ENCODE measurements at places on chromosomes 6 and 20.

- no peak for DNase-seq
Observed at GRCh38 chr6:122075084-122075838, 324.2 kb upstream of the HSF2 start.

GRCh38 chr20:36128463-36129159 is 25.9 kb upstream of the EPB41L1 start:
- DNase-seq: no peak

DNA sequence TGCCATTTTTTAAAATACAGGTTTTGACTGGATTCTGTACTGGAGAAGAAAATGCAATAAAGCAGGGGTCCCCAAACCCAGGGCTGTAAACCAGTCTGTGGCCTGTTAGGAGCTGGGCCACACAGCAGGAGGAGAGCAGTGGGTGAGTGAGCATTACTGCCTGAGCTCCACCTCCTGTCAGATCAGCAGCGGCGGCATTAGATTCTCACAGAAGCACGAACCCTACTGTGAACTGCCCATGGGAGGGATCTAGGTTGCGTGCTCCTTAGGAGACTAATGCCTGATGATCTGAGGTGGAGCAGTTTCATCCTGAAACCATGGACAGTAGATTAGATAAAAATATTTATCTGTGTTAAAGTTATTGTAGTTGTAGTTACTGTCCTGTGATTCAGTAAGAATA is 21.1 kb upstream of the FBXO9 start:
- DNase-seq: no peak

- no peak for DNase-seq
Observed at GRCh38 chr20:9628589-9628988, 114.2 kb downstream of the LAMP5 start.

DNA sequence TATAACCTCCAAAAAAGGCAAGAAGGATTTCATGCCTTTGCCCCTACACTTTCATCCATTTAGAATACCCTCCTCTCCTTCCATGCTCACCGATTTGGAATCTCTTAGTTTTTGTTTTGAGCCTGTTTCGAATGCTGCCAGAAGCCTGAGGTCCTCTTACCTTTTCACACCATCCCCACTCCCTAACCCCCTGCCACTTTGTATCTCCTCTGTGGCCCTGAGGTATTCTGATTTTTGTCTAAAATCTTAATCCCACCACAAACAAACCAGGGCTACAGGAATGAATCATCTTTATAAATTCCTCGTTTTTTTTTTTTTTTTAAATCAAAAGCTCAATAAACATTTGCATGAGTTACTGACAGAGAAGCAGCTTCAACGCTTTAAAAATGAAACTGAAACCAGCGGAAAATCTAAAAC is 1.6 kb upstream of the RPS12 start:
- no peak for DNase-seq

DNA sequence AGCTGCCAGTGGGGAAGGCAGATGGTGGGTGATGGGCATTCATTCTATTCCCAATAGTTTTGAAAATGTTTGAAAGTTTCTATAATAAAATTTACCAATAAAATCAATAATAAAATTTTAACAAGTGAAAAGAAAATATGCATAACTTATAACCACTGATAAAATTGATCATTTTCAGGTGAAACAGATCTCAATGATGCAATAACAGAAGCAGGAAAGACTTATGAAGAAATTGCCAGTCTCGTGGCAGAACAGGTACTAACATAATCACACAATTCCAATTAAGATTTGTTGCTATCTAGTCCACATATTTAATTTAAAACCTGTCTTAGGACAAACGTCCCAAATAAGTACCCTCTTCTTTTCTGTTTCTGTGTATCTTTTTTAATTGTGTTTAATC is 45.9 kb upstream of the SYNJ2 start:
- no peak for DNase-seq

DNA sequence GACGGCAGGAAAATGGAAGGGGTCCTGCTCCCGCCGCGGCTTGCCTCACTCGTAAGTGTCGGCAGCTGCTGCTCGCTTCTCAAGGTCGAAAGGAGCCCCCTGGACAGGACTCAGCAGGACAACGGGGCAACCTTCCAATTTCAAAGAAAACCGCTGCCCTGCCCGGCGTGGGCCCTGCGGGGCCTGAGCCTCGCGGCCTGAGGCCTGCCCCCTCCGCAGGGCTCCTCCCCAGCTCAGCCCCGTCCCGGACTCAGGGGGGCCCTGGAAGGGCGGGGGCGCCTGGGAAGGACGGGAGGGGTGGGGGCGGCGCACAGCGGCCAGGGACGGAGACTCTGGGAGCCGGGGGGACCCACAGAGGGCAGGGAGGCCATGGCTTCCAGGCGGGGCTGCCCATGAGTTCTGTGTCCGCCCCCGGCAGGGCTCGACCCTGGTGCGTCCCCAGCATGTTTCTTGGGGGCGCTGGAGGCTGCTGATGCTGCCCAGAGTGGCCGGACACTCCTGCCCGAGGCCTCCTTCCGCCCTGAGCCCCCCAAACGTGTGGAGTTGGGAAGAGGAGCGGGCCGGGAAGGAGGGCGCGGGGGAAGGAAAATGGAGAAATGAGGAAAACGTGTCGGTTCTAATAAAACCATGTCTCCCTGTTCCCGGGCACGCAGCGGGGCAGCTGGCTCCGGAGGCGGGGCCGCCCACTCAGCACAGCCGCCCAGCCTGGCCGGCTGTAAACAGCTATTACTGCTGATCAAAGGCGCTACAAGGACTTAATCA is 114.6 kb downstream of the DLL1 start:
- DNase-seq: no peak

DNA sequence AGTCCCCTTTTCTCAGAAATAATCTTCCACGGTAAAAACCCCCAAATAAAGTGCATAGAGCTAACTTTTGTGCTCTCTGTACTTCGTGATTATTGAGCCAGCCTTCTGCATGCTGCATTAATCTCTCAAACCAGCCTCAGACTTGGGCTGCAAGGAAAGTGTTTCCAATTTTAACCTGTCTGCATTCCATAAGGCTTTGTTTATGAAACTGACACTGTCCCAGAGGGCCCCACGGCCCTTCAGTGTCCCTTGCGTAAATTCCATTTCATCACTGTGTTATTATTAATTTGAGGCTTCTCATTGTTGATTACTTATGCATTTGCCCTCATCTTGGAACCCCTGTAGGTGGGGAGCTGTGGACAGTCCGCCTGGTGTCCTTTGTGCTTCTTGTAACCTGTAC is 15.6 kb upstream of the SNRPB2 start:
- no peak for DNase-seq

DNA sequence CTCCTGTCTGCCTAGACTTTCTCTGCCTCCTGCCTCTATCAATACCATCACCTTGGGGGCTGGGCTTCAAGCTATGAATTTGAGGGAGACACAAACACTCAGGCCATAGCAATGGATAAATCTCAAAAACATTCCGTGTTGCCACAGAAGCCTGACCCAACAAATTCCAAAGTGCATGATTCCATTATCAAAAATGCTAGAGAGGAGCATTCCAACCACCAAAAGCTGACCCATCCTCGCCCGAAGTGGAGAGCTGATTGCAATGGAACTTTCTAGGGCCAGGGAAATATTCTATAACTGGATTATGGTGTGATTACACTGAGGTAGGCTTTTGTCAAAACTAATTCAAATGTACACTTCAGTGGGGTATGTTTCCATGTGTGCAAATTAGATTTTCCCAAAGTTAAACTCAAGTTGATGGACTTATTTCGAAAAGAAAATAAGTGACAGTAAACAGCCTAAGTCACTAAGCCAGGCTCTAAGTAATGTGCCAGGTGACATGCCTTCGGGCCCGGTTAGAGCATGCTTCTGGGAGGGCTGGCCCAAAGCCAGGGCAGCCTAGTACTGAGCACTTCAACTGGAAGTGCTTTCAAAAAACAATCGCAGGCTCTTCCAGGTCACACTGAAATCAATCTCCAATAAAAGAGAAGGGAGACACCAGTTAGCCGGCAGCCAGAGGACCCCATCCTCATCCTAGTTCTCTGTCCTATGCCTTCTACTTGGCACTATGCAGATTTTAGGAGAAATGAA is 142.3 kb downstream of the TBXT start:
- DNase-seq: no peak

GRCh38 chr6:159056003-159056402 is 11.2 kb upstream of the TAGAP start:
- no peak for DNase-seq

- DNase-seq: no peak
Observed at GRCh38 chr6:85344996-85345395, 104.9 kb upstream of the NT5E start.
